ENCODE measurements at places on chromosomes 13 and 19.

DNA sequence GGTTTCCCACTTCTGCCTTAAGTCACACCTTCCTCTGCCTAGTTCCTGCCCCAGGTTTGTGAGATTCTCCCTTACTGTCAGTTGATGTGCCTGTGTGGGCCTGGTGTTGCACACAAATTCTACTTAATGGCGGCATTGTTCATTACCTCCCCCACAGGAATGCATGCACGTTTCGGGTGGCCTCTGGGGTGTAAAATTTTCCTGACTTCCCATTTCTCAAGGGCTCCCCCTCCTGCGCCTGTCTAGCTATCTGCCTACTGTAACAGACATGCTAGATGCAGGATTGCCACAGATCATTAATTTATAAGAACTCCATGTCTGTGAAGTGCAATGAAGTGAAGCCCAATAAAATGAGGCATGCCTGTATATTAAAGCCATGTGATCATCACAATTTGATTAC is 1466.3 kb downstream of the PCDH9 start:
- DNase-seq = no peak

- no peak for DNase-seq
Observed at GRCh38 chr13:62320129-62321108, 904.8 kb upstream of the PCDH20 start.

DNA sequence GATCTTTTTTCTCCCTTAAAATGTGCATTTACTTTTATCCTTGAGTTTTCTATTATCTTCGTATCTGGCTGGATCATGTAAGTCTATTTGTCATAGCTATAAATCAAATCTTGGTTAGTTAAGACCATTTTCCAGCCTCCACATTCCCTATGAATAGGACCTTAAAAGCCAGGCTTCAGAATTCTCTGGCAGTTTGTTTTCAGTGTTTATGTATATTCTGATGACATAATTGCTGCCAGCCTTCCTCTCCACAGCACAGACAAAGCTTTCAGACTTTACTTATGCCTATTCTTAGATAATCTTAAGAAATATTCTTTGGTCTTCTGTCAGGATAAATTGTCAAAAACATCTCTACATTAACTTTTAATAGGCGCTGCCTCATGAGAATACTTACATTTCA is 870.8 kb upstream of the SPRY2 start:
- DNase-seq = no peak

GRCh38 chr13:95382411-95382810 is 81.2 kb upstream of the ABCC4 start:
- DNase-seq = no peak

DNA sequence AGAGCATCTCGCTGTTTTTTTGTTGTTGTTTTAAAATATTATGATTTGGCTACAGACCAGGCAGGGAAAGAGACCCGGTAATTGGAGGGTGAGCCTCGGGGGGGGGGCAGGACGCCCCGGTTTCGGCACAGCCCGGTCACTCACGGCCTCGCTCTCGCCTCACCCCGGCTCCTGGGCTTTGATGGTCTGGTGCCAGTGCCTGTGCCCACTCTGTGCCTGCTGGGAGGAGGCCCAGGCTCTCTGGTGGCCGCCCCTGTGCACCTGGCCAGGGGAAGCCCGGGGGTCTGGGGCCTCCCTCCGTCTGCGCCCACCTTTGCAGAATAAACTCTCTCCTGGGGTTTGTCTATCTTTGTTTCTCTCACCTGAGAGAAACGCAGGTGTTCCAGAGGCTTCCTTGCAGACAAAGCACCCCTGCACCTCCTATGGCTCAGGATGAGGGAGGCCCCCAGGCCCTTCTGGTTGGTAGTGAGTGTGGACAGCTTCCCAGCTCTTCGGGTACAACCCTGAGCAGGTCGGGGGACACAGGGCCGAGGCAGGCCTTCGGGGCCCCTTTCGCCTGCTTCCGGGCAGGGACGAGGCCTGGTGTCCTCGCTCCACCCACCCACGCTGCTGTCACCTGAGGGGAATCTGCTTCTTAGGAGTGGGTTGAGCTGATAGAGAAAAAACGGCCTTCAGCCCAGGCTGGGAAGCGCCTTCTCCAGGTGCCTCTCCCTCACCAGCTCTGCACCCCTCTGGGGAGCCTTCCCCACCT is 183.3 kb downstream of the KDM4B start:
- no peak for DNase-seq

- no peak for DNase-seq
Observed at GRCh38 chr19:3468211-3468610, 12.1 kb downstream of the SMIM24 start.

- DNase-seq = no peak
Observed at GRCh38 chr13:108407495-108407894, 138.0 kb downstream of the TNFSF13B start.

DNA sequence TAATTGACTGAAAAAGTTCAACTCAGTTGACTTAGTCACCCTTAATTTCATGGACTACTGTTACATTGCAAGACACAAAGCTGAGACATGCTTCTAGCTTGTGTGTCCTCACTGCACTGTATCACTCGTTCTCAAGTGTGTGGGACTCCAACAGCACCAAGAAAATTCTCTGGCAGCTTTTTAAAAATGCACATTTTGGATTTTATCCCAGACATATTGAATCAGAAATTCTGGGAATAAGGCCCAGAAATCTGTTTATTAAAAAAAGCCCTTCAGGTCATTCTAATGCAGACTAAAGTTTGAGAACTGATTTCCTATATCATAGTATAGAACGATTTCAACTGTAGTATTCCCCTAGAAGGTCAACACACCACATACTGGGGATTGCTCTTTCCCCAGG is 1485.3 kb downstream of the PCDH9 start:
- DNase-seq = no peak

DNA sequence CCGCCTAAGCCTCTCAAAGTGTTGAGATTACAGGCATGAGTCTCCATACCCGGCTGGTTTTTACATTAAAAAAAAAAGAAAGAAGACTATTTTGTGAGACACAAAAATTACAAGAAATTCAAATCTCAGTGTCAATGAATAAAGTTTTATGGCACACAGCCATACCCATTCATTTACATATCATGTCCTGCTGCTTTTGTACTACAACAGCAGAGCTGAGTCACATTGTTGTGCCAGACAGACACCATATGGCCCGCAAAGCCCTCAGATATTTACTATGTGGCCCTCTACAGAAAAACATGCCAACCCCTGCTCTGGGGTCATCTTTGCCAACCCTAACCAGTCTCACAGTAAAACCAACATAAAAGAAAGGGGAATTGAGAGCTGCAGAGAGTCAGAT is 5.3 kb downstream of the SMIM7 start:
- DNase-seq = no peak

DNA sequence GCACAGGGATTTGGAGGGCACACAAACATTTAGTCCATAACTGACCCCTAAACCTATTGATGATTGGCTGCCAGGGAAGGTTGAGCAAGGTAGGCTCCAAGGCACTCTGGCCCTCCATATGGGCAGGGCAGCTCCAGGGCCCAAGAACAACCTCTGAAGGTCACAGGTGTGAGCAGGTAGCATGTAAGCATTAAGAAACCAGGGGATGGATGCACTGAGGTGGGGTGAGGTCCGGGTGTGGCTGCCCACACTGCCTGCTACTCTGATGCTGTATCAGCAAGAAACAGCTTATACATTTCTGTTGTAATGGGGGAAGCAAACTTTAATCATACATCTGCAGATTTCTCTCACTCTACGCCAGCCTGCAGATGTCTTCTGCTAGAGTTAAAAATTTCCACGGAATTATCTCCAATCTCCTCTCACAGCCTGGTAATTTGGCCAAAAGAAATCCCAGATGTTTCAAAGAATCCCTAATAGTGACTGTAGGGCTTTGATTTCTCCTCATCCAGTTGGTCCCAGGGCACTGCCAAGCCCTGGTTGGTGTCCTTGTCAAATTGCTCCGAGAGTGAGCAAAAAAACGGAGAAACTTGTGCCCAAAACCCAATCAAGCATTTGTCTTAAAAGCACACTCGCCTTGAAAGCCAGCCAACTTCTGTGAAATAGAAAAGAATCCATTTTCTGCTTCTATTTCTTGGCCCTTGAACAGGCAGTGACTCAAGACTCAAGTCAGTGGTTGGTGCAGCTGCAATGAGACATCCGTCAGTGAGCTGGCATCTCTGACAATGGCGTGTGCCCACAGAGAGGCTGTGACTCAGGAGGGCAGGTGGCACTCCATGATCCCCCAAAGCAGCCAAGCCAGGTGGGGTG is 72.5 kb upstream of the MRI1 start:
- DNase-seq = no peak

DNA sequence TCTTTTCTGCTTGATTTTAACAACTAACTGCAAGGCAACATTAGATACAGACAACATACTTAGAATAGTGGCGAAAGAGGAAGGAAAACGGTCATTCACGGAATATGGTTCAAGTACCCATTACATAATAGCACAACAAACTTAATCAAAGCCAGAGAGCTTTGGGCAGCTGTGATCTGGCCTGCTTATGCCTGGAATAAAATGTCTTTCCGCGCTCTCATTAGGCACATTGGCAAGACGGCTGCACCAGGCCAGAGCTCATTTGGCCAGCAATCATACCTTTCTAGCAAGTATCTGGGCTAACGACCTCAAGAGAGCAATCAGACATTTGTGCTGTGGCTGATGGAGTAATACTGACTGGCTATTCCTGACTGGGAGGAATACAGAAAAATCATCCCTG is 112.8 kb downstream of the NALCN start:
- DNase-seq = no peak

DNA sequence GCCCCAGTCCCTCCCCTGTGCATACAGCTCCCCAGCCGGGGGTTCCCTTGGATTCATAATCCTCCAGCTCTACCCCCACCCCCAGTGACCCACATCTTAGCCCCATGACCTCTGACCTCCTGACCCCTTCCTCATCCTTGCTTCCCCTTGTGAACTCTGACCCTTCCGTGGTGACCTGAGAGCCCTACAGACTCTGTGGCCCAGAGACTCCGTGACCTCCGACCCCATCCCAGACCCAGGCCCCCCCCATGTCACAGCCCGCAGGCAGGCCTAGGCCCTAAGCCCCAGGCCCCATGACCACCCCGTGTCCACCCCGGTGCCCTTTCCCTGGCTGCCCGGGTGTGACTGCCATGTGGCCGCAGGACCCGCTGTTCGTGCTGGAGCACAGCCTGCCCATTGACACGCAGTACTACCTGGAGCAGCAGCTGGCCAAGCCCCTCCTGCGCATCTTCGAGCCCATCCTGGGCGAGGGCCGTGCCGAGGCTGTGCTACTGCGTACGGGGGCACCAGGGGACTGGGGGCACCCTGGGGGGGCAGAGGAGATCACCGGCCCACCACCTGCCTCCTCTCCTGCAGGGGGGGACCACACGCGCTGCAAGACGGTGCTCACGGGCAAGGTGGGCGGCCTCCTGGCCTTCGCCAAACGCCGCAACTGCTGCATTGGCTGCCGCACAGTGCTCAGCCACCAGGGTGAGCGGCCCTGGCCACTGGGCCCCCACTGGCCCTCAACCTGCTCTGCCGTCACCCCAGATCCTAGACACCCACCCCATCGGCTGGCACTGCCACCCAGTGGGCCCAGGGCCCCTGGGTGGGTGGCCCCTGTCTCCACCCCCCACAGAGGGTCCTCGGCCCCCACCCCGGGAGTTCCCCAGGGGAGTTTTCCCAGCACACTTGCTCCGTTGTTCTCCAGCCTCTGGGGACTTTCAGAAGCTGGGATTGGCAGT is 2.4 kb upstream of the SPIB start:
- DNase-seq = no peak

DNA sequence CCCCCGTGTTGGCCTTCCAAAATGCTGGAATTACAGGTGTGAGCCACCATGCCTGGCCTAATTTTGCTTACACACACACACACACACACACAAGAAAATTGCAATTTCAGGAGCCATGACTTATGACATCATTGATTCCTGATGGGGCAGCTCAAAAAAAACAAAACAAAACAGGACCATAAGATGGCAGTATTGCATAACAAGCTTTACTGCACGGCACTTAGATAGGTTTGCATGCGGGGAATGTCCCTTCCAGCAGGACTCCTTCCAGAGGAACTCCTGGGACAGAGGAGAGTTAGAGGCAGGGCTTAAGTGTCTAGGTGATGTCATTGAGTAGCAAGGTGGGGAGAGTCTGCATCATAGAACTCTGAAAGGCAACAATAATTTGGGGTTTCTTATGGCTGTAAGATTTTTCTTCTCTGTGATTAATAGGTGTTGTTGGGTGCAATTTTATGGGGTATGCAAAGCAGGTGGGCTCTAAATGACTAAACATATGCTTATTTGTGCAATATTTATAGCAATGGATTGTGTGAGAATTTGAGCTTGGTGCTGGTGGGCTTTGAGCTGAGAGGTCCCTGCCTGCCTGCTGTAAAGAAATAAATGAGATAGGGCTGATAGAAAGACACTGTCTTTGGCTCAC is 9.0 kb upstream of the ACSBG2 start:
- no peak for DNase-seq

DNA sequence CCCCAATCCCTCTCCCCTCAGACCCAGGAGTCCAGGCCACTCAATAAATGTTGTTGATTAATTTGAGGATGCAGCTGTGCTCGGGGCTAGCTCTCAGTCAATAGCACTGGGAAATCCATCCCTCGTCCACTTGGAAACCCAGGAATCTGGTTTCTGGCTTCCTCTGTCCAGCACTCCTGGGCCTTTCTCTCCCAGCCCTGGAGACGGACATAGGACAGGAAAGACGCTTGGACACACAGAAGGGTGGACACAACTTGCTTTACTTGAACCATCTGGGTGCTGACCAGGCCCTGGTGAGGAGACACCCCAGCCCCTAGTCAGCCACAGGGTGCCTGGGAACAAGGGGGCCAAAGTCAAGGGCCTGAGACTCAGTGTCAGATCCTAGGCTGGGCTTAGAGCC is 891 bp upstream of the TNNI3 start:
- DNase-seq = no peak

GRCh38 chr13:111948811-111949210 is 118.1 kb upstream of the SOX1 start:
- DNase-seq = no peak

DNA sequence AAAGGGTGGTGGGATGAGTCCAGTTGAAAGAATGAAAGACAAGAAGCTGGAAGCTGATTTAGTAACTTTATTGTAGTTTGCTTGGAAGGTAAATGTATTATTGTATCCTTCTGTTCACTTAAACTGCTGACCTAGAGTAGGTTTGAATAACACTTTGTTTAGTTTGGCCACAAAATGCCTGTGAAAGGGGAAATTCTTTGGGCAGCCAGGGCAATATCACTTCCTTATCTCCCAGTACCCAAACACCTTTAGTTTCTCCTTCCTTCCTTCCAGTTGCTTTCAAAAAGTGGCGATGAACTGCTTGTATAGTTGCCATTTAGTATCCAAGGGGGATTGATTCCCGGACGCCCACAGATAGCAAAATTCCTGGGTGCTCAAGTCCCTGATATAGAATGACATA is 120.1 kb downstream of the PAN3 start:
- no peak for DNase-seq

- no peak for DNase-seq
Observed at GRCh38 chr13:43206838-43207237, 183.5 kb downstream of the DNAJC15 start.

GRCh38 chr13:45674908-45675307 is 27.2 kb upstream of the CBY2 start:
- no peak for DNase-seq

GRCh38 chr13:99600318-99600717 is 99.0 kb downstream of the TM9SF2 start:
- no peak for DNase-seq

- no peak for DNase-seq
Observed at GRCh38 chr13:94859278-94859691, 146.9 kb upstream of the SOX21 start.

Data from activated T-helper 9 cell treated with anti-CD3 and anti-CD28 coated beads, Interleukin-2, amount 50 U/mL, for 16 hours (primary cell).